ENCODE measurements at places on chromosomes 6 and 20. TPM values are rescaled to one million over a fixed set of nuclear protein-coding genes. Genes with fewer than 3 reads are reported as not detected.

The SSR1 gene
- total RNA-seq = 53.4 TPM

DNA sequence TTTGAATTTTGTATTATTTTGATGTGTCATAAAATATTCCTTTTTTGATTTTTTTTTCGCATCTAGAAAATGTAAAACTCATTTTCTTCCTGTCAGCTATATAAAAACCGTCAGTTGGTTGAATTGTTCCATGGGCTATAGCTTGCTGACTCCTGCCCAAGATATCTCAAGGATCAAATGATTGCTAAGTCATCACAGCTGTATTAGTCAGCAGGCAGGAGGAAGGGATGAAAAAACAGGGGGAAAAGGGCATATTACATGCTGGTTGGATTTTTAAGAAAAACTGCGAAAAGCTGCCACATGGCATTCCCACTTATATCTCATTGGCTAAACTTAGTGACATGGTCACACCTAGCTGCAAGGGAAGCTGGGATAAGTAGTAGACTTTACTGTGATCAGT, 569.9 kb downstream of the BCKDHB start:
- no peak overlapping the region for H3K4me3 ChIP-seq
- no peak overlapping the region for H3K27ac ChIP-seq
- no peak for DNase-seq
- no peaks in the 10 kb centered on the region for H3K36me3 ChIP-seq

GRCh38 chr6:80163754-80164187, 57.3 kb downstream of the BCKDHB start:
- H3K36me3 ChIP-seq = no peaks in the 10 kb centered on the region
- DNase-seq = no peak
- H3K27me3 ChIP-seq = no peaks in the 10 kb centered on the region
- H3K4me3 ChIP-seq = no peak overlapping the region
- no peak overlapping the region for H3K27ac ChIP-seq

DNA sequence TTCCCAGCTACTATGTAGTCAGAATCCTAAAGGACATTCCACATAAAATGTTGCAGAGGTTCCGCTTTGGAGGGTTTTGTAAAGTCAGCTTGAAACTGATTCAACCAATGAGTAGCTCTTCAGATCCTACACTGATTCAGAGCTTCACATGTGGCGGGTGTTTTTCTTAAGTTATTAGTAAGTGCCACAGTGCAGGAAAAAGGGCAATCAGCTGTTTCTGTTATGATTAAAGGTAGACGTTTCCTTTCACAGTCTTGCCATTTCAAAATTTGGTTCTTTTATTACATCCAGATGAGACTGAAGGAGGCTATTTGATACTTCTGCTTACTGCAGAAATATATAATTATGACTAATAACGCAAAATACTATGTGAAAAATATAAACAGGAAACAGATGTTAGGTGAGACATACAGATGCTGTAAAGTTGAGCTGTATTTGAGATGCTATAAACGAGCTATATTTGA, 443.9 kb downstream of the CDKAL1 start:
- H3K27me3 ChIP-seq = no peaks in the 10 kb centered on the region
- H3K4me3 ChIP-seq = no peak overlapping the region
- no peak overlapping the region for H3K27ac ChIP-seq
- no peak for DNase-seq
- no peaks in the 10 kb centered on the region for H3K36me3 ChIP-seq
- no peaks in the 10 kb centered on the region for H3K4me1 ChIP-seq

DNA sequence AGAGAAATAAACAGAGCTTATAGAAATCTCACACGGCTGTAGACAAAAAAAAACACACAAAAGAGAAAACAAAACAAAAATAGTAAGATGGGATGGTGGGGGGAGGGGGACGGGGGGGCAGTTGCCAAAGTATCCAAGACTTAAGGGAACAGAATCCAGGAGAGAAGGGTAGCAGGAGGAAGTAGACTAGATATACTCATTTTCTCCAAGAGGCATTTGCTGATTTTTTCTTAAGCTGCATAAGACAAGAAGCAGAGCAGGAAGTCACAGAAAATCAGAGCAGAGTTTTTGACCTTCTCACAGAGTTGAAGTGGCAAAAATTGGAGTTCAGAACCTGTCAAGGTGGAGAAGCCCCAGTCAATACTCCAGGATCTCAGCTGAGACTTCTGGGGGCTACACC, 237.7 kb downstream of the HIVEP2 start:
- DNase-seq = no peak
- no peaks in the 10 kb centered on the region for H3K27me3 ChIP-seq
- H3K4me1 ChIP-seq = peaks cover 9% of the 10 kb centered on the region
- H3K27ac ChIP-seq = no peak overlapping the region
- H3K36me3 ChIP-seq = no peaks in the 10 kb centered on the region

The SLC29A1 gene
- 154 TPM for total RNA-seq

DNA sequence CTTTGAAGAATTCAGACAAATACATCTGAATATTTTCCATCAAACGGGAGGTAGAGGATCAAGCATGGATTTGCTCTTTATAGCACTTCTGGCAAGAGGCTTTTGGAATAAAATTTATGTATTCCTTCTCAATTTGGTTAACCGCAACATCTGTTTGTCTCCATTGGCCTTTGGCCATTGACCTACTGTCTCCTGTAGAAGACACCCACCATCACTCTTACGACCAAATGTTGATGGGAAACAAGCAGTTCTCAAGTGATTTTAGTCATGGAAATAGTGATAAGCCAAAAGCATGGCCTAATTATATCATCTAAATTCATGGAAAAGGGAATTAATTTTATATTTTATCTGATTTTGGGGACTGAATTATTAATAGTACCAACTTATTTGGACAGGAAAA, 591.9 kb downstream of the CD109 start:
- H3K4me3 ChIP-seq = no peak overlapping the region
- DNase-seq = no peak
- no peaks in the 10 kb centered on the region for H3K27me3 ChIP-seq
- no peak overlapping the region for H3K27ac ChIP-seq
- no peaks in the 10 kb centered on the region for H3K4me1 ChIP-seq

DNA sequence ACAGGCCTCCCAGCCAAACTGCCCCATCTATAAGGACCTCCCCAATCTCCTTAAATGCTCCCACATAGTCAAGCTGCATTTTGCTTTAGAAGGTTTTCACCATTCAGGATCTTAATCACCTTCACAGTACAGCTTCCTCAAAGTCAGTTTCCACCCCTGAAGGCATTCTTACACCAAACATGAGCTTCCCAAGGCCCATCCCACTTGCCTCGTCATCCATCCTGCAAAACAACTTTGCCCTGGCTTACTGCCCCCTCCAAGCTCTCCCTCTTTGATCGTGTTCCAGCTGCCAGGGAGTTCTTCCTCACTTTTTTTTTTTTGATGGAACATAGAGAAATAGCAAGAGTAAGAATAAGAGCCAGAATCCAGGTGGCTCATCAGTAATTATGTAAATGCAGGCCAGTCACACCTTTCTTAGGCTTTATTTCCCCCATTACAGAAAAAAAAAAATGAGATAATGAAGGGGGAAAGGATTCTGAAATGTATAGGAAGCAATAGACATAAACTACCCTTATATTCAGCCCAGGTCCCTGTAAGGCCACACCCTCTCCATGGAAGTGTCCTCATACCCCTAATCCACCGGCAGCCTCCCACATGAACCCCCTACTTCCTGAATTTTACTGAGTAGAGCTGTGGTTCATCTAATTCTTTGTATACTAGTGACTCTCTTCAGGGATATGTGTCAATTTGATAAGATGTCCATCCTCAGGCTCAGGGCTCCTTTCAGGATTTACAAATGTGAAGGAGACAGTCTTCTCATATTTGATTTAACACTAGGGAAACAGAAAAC, 12.7 kb downstream of the TRIM27 start:
- no peak overlapping the region for H3K4me3 ChIP-seq
- peaks cover 100% of the 10 kb centered on the region for H3K36me3 ChIP-seq
- no peak for DNase-seq
- no peaks in the 10 kb centered on the region for H3K27me3 ChIP-seq
- H3K27ac ChIP-seq = no peak overlapping the region
- H3K4me1 ChIP-seq = peaks cover 11% of the 10 kb centered on the region

The ANKRD66 gene
- not detected for total RNA-seq

GRCh38 chr6:148109732-148110131, 232.9 kb upstream of the SASH1 start:
- no peaks in the 10 kb centered on the region for H3K27me3 ChIP-seq
- H3K4me1 ChIP-seq = no peaks in the 10 kb centered on the region
- no peaks in the 10 kb centered on the region for H3K36me3 ChIP-seq
- H3K4me3 ChIP-seq = no peak overlapping the region
- H3K27ac ChIP-seq = no peak overlapping the region

GRCh38 chr6:170205126-170205525, 85.8 kb downstream of the DLL1 start:
- peaks cover 4% of the 10 kb centered on the region for H3K4me1 ChIP-seq
- no peak overlapping the region for H3K4me3 ChIP-seq
- H3K36me3 ChIP-seq = no peaks in the 10 kb centered on the region

- DNase-seq = no peak
- no peaks in the 10 kb centered on the region for H3K36me3 ChIP-seq
- no peaks in the 10 kb centered on the region for H3K27me3 ChIP-seq
- H3K4me3 ChIP-seq = no peak overlapping the region
- peaks cover 10% of the 10 kb centered on the region for H3K4me1 ChIP-seq
These were observed 6.0 kb upstream of the PTCHD4 start for GRCh38 chr6:48116699-48117645.

- H3K4me3 ChIP-seq = no peak overlapping the region
- H3K36me3 ChIP-seq = no peaks in the 10 kb centered on the region
- H3K27me3 ChIP-seq = peaks cover 92% of the 10 kb centered on the region
- no peak overlapping the region for H3K27ac ChIP-seq
- DNase-seq = no peak
- H3K4me1 ChIP-seq = no peaks in the 10 kb centered on the region
These were observed 70.8 kb downstream of the YTHDF1 start for GRCh38 chr20:63145156-63145555.

DNA sequence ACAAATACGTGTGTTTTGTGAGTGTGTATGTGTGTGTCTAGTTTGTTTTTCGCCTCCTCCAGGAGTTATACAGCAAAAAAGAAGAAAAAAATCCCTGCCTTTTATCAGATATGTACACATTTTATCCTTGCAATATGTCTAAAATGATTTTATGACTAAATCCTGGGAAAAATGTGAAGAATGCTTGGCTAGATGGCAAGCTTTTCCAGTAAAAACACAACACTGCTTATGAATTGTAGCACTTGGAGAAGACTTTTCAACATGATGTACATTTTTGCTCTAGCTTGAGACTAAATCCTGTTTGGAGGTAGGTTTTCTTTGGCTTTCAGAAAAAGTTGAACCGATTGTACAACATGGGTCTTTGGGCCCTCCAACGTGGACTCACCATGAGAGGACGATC, 160.2 kb downstream of the GMPR start:
- H3K4me3 ChIP-seq = no peak overlapping the region
- no peak for DNase-seq
- H3K4me1 ChIP-seq = peaks cover 15% of the 10 kb centered on the region
- no peak overlapping the region for H3K27ac ChIP-seq

DNA sequence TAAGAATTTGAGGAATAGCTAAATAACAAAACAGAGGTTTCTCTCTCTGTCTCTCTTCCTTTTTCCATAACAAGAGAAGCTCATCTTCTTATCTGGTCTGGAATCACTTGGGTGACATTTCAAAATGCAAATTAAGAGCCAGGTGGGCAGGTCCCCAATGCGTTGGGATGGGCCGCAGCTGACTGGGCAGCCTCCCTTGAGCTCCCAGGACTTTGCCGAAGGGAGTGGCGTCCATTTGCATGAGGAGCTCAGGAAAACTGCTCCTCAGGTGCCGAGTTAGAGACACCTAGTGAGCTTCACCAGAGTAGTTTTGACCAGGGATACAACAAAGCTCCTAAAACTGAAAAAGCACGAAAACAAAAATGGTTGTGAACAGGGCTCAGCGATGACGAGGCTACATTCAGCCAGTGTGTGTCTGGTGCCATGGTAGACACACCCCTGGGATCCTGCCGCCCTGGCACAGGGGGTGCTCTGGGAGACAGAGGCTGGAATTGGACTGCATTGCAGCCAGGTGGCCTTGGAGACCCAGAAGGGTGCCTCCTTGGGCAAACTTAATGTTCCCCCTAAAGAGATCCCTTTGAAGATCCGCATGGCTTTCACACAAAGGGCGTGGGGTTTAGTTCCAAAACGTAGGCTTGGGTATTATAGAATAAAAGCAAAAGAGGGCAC, 13.5 kb upstream of the SERPINB6 start:
- peaks cover 55% of the 10 kb centered on the region for H3K4me1 ChIP-seq
- no peaks in the 10 kb centered on the region for H3K27me3 ChIP-seq
- no peak overlapping the region for H3K4me3 ChIP-seq
- no peak for DNase-seq

The BAG2 gene
- 11.2 TPM for total RNA-seq

The PRELID3B gene
- total RNA-seq = 46.6 TPM

DNA sequence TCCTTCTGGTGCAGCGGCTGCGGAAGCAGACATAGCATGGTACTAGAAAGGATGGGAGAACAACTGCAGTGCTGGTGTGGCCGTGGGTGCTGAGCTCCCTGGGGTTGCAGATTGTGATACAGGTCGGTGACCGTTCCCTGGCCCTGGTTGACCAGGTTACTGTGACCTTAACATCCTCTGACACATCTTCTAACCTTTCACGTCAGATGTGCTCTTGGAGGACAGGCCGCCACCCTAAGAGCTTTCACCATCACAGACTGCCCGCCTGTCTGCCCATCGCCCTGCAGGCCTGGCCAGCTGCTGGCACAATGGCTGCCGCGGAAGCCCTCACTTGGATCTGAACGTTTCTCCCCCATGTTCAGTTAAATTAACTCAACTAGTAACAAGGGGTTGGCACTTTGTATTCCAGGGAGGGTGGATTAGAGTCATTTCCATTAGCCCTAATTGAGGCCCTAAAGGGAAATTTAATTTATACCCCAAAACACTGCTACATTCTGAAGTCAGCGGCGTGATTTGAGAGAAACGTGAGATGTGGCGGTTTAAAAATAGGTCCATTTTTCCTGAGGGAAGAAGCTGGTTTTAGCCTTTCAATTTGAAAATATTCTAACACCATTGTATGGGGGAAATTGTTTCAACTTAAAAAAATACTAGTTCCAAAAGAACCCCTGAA, 443.9 kb upstream of the CDH4 start:
- peaks cover 36% of the 10 kb centered on the region for H3K27me3 ChIP-seq
- DNase-seq = no peak

The BFSP1 gene
- 0.66 TPM for total RNA-seq

DNA sequence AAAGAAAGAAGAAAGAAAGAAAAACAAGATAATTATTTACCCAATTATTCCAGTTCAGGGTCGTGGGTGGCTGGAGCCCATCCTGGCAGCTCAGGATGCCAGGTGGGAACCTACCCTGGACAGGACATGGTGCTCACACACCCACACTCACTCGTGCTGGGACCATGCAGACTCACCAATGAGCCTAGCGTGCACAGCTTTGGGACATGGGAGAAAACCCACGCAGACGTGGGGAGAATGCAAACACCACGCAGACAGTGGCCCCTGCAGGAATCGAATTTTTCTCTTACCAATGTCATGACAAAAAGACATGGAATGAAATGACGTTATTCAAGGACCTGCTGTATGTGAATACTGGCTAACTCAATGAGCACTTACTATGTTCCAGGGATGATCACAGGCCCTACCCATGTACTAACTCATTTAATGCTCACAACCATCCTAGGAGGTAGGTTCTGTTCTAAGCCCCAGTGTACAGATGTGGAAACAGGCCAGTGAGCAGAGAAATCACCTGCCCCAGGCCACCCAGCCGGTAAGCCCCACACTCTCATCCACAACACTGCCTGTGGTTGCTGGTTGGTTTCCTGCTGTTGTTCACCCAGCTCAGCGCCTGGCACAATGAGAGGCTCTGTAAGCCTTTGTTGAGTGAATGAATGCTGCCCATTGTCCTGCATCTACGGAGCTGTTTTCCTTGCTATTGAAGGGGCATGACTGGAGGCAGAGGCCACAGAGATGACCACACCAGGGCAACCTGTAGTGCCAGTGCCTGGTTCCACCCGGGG, 6.8 kb upstream of the PI16 start:
- no peak overlapping the region for H3K27ac ChIP-seq
- no peaks in the 10 kb centered on the region for H3K36me3 ChIP-seq
- no peak for DNase-seq
- no peaks in the 10 kb centered on the region for H3K4me1 ChIP-seq

Data from left ventricle myocardium inferior (tissue), 1 donor.